ENCODE measurements at places on chromosomes 13 and 19. TPM values are rescaled to one million over a fixed set of nuclear protein-coding genes. Genes with fewer than 3 reads are reported as not detected.

GRCh38 chr13:107069108-107069776, 501.3 kb upstream of the ARGLU1 start:
- no peak for DNase-seq

GRCh38 chr13:99941086-99941485, 30.5 kb downstream of the ZIC5 start:
- no peak for DNase-seq

- no peak for DNase-seq
Observed at GRCh38 chr19:35013820-35014754, 14.0 kb downstream of the GRAMD1A start.

DNA sequence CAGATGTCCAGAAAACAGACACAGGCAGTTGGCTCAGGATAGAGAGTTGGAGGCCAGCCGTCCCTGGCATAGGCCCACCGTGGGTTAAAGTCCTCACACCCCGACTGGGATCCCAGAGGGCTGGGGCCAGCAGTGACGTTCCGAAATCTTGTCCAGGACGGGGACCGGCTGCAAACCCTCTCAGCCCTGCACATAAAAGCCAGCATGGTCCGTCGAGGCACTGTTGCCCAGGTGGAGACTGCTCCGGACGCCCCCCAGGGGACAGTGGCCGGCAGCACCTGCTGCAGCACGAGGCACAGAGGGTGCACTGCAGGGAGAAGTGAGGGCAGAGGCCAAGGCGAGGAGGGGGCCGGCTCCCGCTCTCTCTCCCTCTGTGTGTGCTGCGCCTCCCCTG, 4.3 kb upstream of the IFNL2 start:
- DNase-seq: no peak

DNA sequence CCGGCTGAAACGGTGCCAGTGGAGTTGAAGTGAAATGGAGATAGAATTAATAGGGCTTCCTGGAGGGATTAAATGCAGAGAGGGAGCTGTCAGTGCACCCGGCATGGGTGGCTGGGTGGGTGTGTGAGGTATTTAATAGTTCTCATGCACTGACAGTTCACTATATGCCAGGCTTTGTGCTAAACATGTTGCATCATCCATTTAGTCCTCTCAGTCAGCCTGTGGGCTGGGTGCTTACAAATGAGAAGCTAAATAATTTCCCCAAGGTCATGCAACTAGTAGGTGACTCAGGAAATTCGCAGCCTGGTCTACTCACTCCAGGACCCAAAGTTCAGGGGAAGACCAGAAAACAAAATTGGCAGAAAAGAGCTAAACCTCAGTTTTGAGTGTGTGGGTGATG, 63.5 kb upstream of the SPATA13 start:
- DNase-seq: no peak

DNA sequence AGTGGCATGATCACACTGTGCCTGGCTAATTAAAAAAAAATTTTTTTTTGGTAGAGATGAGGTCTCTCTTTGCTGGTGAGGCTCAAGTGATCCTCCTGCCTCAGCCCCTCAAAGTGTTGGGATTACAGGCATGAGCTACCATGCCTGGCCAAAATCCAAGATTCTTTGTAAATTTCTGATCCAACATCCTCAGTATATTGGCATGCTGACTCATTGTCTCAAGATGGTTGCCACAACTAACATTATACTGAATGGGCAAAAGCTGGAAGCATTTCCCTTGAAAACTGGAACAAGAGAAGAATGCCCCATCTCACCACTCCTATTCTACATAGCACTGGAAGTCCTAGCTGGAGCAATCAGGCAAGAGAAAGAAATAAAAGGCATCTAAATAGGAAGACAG, 100.0 kb downstream of the KLF5 start:
- DNase-seq: no peak

The MCF2L gene
- total RNA-seq: 56.4 TPM

The C1QTNF9 gene
- total RNA-seq: not detected

The SHD gene
- not detected for total RNA-seq

The LPAR6 gene
- total RNA-seq: 25.8 TPM

The ZNF761 gene
- 15.3 TPM for total RNA-seq

Measured in tibial nerve (tissue), 4 donors.